ENCODE measurements at places on chromosomes 5 and 9.

GRCh38 chr9:12988258-12988657 is 213.4 kb downstream of the LURAP1L start:
- DNase-seq, result no peak

DNA sequence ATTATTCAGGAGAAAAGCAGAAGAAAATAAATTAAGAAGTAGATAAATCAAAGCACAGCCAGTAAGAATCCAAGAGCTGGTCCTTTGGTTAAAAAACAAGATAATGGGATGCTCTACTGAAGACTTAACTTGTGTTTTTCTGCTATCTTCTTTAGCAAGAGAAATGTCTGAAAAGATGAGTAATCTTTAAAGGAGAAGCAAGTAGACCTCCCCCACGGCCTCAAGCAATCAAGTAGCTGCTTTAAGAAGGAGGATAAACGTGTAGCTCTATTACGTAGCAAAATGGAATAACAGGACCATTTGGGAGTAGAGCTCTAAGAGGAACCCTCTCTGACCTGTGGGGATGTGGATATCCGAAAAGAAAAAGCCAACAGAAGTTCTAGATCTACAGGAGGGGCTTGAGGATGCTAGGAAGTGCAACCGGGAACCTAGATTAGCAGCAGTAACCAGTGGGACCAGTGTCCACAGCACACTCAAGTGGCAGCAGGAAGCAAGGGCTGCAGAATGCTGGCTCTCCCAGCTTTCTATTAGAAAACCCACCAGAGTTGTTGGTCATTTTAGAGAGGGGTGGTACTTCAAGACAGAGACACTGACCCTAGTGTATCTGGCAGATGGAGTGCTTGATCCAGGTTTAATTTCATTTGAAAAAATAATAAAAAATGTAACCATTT is 185.4 kb downstream of the GABBR2 start:
- peak; percentile 55 for DNase-seq

DNA sequence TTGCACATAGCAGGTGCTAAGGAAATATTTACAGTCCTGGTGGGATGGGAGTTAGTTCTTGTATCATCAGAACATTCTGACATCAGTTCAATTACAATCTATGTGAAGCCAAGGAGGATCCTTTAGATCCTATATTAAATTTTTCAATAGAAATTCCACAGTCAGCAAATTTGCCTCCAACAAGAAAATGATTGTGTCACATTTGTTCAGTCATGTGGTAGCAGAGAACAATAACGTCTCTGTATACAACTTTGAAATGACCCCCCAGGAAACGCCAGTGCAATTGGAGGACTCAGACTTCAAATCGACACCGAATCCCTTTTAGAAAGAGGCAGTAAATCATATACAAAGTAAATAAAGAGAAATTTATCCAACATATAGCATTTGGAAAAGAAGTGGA is 392.1 kb downstream of the DTWD2 start:
- no peak for DNase-seq

GRCh38 chr5:14245132-14245925 is 102.2 kb downstream of the TRIO start:
- no peak for DNase-seq

DNA sequence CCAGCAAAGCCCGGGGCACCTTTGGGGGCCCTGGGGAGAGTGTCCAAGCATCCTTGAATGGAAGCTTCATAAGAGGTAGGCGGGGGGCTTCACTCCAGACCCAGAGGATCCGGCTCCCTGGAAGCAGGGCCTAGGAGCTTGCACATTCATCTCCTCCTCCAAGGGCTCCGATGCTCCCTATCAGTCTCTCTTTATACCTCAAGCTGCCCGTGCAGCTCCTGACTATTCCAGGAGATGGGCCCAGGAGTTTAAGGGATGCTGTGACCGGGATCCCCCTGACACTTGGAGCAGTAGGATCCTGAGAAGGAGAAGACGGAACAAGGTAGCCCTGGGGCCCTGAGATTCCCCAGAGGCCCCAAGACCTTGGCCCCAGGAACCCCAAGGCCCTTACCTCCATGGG is 25.9 kb downstream of the CSF1R start:
- DNase-seq, result no peak

GRCh38 chr9:88653406-88653805 is 118.4 kb downstream of the NXNL2 start:
- DNase-seq, result no peak

- DNase-seq, result no peak
Observed at GRCh38 chr9:105146677-105147076, 97.8 kb upstream of the SLC44A1 start.

DNA sequence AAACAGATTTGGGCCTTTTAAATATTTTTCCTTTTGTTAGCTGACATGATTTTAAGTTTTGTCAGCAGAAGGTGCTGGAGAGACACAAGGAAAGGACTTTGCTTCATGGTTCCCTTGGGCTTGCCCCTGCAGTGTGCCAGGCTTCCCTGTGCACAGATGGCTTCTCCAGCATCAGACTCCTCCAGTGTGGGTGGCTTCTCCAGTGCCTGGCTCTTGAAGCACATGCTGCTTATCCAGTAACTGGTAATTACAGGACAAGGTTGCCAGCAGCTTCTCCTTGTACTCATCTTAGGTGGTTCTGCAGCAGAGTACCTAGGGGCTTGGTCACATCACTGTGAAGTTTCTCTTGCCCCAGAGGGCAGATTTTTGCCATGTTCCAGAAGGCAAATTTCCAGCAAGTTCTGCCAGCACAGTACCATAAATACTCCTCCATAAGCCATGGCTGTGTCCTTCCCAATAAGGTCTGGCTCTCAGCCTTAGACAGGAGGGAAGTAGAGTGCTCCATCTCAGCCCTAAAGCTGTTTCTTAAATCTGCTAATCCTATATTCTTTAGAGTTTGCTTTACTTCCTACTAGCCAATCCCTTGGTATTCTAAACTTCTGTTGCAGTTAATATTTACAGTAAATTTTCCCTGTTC is 62.4 kb downstream of the PJA2 start:
- DNase-seq, result peak; percentile 43

DNA sequence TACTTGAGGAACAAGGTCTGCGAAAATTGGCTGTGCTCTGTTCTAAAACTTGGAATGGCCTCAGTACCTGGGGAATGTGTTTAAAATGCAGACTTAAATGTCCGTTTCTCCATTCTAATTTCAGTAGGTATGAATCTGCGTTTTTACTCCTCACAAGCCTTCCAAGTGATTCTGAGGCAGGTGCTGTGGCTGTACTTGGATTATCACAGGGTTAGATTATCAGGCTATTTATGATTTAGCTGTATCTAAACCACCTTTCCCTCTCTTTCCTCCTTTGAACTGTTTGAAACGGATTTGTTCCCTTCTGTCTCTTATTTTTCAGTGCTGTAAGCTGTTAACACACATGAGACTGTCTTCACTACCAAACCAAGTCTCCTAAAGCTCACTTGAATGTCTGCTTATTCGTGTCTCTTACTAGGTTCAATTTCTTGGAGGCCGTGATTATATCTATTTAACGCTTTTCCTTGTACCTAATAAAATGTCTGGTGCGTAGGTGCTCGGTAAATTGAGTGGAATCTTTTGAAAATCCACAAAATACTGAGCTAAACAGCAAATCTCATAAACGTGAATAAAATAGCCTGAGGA is 714 bp upstream of the CETN3 start:
- DNase-seq, result peak; percentile 65

DNA sequence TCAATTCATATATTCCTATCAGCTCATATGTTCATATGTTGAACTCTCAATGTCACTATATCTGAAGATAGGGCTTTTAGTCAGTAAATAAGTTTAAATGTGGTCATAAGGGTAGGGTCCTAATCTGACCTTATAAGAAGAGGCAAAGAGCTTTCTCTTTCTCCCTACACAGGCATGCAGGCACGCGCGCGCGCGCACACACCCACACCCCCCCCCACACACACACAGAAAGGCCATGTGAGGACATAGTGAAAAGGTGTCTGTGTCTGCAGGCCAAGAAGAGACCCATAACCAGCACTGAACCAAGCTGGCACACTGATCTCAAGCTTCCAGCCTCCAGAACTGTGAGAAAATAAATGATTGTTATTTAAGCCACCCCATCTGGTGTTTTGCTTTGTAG is 76.0 kb downstream of the PDE4D start:
- DNase-seq, result peak; percentile 35

DNA sequence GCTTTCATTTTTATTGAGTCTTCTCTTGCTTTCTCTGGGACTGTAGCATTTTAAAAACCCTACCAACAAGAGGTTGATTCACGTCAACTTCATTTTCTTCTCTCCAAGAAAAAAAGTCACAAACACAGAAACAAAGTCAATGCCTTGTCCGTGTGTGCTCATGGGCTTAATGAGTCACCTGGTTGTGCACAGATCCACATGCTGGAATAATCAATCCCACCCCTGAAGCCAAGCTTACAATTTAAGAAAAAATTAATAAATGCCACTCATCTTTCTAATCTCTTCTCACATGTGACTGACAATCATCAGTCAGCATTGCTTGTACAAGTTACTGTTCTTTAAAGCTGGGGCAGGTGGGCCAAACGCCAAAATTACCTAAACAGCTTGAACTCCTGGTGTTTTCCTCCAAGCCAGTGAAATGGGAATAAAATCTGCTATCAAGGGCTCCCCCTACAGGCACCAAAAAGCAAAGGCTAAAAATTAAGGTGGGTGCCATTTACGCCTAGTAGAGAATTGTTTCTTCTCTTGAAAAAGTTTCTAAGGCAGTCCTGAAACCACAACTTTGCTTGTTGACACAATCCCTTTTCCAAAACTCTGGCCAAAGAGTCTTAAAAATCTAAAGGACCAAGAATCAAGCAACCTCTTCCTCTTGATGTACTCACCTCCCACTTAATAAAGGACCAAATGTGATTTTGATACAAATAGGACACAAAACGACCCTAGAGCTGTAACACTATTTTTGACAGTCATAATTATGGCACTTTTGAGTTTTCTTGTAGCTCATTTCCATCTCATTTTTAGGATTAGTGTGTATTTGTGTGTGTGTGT is 21.3 kb downstream of the TRMO start:
- peak; percentile 57 for DNase-seq

GRCh38 chr9:22117511-22118384 is 108.6 kb upstream of the CDKN2B start:
- no peak for DNase-seq

GRCh38 chr9:106922026-106922425 is 59.1 kb downstream of the ZNF462 start:
- DNase-seq, result no peak

- DNase-seq, result no peak
Observed at GRCh38 chr5:170310256-170310926, 12.8 kb upstream of the LCP2 start.

GRCh38 chr5:127957183-127957582 is 126.4 kb upstream of the SLC12A2 start:
- DNase-seq, result peak; percentile 71

- DNase-seq, result no peak
Observed at GRCh38 chr5:124655251-124655917, 91.1 kb downstream of the ZNF608 start.

DNA sequence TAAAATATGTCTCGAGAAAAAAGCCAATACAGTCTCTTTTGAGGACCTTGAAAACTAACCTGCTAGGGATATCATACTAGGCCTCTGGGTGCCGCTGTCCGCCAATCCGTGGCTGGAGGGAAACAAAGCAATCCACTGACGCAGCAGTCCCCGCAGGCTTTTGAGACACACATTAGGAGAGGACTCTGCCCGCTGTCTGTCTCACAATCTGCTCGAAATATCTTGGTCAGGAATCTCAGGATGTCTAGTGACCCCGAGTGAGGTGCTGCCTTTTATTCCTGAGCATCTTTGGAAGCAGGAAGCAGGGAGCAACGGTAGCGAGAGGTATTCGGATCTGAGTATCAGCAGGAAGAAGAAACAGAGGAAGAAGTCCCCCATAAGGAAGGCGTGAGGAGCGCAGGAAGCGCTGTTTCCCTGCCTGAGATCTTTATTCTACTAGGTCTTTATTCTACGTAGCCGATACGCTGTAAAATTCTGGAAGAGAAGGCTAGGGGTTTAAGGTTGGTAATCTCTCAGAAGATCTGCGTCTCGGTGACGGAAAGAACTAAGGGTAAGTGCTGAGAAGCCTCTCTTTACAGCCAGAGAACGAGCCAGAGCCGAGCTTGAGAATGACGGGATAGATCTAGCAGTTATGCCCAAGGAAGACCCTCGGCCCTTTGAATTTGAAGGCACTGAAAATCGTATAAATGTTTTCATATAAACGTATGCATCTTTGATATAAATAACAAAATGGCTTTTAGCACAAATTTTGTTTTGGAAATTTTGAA is 4.0 kb upstream of the PCDHGA1 start:
- peak; percentile 66 for DNase-seq

DNA sequence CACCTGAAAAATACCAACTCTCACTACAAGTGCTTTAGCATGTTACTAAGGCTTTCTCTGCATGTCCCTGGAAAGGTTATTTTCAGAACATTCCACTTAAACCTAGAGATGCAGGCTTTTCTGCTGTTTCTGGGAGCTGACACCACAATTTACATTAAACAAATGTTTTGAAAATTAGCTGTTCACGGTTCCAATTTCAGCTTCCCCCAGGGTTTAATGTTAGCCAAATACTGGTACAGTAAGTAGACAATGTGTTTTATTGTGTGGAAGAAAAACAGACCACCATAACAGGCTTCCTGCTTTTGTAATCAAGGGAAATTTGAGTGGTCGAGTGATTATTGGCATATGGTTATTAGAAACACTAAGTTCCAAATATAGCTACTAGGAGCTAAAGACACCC is 32.0 kb downstream of the MACROH2A1 start:
- DNase-seq, result no peak

DNA sequence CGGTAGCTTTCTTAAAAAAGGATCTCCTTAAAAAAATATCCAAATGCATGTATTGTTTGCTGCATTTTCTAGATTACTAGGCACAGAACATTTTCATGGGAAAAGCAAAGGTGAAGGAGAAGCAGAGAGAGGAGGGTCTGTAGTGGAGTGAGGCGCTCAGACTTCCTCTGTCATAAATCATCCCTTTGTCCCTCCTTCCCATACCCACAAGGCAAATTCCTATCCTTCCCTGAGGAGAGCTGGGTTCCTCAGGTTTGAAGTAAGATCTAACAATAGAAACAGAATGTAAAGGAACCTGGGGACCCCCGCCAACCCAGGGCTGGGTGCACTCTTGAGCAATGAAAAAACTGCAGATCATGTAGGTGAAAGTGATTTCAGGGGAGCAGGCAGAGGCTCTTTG is 149.2 kb upstream of the ANKH start:
- no peak for DNase-seq

DNA sequence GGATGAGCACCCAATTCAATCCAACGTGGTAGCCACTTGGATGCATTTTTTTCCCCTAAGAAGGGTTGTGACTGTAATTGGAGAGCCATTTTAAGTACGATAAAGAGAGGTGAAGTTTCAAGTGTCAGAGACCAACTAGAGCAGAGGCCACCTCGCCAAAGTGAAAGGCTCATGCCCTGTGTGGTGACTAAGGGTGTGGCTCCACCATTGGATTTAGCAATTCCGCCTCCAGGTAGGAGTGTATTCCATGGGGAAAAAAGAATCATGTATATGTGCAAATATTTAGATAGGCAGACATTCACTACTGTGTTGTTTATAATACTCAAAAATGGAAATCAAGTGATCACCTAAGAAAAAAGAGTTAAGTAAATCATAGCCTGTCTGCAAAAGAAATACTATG is 53.1 kb upstream of the S1PR3 start:
- DNase-seq, result no peak

DNA sequence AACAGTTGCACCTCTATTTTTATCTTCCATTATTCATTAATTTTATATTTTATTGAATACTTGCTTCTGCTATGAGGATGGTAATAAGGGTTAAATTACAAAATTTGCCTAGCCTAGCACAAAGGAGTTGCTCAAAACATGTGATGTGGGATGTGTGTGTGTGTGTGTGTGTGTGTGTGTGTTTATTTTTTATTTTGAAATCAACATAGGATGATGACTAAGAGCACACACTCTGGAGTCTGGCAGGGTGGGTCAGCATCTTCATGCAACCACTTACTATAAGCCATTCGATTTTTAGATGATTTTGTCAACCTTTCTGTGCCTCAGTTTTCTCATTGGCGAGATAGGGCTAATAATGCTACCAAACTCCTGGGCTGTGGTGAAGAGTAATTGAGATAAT is 57.7 kb upstream of the MAMDC2 start:
- no peak for DNase-seq

All from NCI-H82 (cell line).